ENCODE measurements at places on chromosomes 4 and X.

- peak; percentile 33 for DNase-seq
Observed at GRCh38 chrX:16188687-16189086, 21.4 kb downstream of the MAGEB17 start.

DNA sequence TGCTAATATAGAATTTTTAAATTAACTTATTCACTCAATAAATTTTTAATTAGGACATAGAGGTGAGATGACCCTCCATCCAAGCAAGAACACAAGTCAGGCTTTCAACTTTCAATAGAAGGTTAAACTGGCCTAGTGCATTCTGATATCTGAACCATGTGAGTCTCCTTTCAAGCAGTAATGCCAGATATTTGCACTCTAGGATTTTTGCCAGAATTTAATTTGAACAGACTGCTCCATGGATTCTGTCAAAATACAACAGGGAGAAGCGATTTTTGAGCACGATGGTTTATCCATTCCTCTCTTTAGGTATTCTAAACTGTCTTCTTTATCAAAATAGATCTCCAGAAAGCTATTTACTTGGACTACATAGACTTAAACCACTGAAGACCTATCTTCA lies 72.0 kb upstream of the DCLK2 start:
- DNase-seq: peak; percentile 58

- DNase-seq: no peak
Observed at GRCh38 chr4:187972135-187972534, 23.4 kb upstream of the ZFP42 start.

DNA sequence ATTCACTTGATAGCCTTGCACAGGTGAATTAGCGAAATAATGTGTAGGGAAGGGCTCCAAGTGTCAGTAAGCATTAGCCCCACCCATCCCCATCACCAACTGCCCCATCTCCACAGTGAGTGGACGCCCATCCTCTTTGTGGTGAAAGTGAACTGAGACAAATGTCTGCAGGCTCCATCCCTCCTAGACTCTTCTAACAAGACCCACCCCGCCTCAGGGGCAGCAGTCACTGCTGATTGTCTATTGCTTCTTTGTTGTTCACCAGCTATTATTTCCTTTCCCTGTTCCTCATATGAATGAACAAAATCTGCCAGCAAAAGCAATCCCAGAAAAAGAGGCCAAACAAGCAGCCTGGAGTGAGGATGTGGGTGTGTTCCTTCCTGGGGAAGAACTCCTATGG lies 96.4 kb downstream of the LDB2 start:
- DNase-seq: no peak

GRCh38 chr4:95798727-95799126 lies 41.2 kb upstream of the PDHA2 start:
- no peak for DNase-seq

DNA sequence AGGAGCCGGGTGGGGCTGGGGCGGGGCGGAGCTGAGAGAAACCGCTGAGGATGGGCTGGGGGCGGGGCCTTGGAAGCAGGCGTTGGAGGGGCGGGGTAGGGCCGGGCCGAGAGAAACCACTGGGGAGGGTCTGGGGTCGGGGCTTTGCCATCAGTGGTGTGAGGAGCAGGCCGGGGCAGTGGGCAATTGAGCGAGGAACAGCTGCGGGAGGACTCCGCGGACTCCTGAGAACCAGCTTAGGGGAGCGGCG lies 1.3 kb upstream of the EOLA2 start:
- DNase-seq: no peak

GRCh38 chr4:121938282-121939092 lies 13.4 kb downstream of the TRPC3 start:
- DNase-seq: no peak

GRCh38 chr4:180557348-180557747 lies 1685.9 kb upstream of the TENM3 start:
- DNase-seq: no peak

DNA sequence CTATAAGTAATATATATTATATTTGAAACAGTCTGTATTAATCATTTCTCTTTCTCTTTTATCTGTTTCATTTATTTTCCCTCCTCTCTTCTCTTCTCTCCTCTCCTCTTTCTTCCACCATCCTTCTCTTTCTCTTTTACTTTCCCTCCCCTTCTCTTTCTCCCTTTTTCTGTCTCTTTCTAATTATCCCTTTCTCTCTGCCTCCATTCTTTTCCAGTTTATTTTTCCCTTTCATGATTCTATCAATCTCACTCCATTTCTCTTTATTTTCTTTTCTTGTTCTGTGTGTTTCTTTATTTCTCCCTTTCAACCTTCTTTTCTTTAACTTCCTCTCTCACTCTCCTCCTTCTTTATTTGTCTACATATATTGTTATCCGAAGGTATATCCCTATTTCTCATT lies 399.8 kb upstream of the POU3F4 start:
- no peak for DNase-seq

DNA sequence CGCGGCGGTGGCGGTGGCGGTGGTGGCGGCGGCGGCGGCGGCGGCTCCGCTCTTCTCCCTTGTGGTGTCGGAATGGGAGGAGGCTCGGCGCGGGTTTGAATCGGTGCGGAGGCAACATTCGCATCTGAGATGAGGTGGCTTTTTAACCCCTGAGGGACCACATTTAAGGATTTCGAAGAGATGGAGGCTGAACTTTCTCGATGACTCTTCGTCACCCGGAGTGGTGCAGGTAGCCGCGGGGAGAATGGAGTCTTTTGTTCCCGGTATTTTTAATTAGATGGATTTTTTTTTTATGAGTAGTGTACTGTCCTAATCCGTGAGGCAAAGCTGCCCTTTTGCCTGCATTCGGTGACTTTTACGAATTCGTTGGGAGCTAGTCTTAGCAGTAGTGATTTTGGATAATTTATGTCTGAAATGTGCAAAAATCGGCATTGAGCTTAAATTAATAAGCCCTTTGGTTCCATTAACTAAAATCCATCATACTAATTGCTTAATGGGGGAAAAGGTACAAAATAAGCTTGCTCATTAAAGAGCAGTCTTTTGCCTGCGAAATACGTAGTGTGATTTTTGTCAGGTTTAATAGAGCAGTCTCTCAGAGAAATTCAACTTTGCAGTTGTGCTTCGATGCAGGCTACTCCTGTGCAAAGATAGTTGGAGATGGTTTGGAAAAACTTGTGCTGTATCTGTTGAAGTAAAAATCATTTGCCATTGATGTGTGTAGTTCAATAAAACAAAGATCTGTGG lies 206.2 kb downstream of the TENM3 start:
- peak; percentile 52 for DNase-seq

- DNase-seq: no peak
Observed at GRCh38 chr4:95027905-95028618, 270.3 kb downstream of the BMPR1B start.

Data from NCI-H1092 treated with DMSO at 0.1 percent for 48 hours (cell line).